ENCODE measurements at places on chromosomes 12 and 14.
A peak's percentile ranks its signal among the peaks of the same experiment; 100 is the strongest.

DNA sequence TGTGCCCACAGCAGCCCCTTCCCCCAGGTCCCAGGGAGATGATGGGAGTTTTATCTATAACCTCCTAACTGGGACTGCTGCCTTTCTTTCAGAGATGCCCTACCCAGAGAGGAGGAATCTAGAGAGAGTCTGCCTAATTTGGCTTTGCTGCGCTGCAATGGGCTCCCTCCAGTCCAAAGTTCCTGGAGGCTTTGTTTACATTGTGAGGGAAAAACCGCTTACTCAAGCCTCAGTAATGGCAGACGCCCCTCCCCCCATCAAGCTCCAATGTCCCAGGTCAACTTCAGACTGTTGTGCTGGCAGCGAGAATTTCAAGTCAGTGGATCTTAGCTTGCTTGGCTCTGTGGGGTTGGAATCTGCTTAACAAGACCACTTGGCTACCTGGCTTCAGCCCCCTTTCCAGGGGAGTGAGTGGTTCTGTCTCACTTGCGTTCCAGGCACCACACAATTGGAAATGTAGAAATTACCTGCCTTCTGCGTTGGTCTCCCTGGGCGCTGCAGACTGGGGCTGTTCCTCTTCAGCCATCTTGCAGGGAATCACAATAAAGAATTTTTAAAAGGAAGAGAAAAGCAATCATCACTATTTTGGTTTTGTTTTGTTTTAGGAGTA lies 262.5 kb downstream of the FOXG1 start:
- no peak for DNase-seq

DNA sequence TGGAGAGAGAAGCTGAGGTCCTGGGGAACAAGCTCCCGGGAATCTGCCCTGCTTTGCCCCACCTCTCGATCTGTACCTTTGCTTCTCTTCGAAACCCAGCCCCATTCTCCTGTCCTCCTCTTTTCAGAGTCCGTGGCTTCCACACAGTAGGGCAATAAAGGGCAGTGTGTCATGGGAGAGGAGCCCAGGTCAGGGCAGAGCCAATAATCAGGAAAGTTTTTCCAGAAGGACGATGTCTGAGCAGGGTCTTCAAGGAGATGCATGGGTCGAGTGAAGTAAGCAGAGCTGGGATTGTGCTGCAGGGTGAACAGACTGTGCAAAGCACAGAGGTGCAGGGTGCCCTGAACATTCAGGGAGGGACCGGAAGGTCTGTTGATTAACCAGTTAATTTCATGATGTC lies 22.1 kb upstream of the SERPINA4 start:
- no peak for DNase-seq

GRCh38 chr12:62268956-62269355 lies 8.8 kb downstream of the USP15 start:
- DNase-seq, result no peak

- DNase-seq, result no peak
These were observed 23.6 kb downstream of the TCHP start for GRCh38 chr12:109923481-109924245.

GRCh38 chr14:61642614-61642982 lies 52.7 kb upstream of the HIF1A start:
- no peak for DNase-seq

DNA sequence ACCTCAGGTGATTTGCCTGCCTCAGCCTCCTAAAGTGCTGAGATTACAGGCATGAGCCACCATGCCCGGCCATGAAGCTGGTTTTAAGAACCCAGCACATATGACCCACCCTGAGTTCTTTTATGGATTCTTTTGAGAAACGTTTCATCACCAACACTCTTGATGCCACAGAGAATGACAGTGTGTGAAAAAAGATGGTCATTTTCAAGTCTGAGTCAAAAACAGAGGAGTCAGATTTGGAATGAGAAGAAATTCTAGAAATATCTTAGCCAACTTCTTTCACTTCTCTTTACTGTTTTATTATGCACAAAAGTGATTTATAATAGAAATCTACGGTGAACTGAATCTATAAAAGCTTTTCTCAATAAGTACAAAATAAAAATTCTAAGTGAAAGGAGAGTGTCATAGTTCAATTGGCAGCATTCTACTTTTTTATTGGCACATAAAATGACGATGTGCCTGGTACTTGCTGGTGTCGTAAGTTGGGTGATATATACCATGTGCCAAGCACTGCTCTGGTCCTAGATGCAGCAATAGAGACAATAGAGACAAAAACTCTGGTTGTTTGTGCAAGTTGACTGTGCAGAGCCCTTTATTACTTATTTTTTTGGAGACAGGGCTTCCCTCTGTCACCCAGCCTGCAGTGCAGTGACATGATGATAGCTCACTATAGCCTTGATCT lies 33.9 kb downstream of the CCDC177 start:
- DNase-seq, result no peak

GRCh38 chr12:1928439-1929121 lies 10.1 kb upstream of the CACNA2D4 start:
- DNase-seq, result no peak

- DNase-seq, result no peak
These were observed 196.1 kb upstream of the FLRT2 start for GRCh38 chr14:85333841-85334240.

GRCh38 chr12:104272938-104273337 lies 30.6 kb upstream of the EID3 start:
- DNase-seq, result no peak

GRCh38 chr12:68806488-68807237 lies 1.3 kb upstream of the MDM2 start:
- DNase-seq, result no peak

DNA sequence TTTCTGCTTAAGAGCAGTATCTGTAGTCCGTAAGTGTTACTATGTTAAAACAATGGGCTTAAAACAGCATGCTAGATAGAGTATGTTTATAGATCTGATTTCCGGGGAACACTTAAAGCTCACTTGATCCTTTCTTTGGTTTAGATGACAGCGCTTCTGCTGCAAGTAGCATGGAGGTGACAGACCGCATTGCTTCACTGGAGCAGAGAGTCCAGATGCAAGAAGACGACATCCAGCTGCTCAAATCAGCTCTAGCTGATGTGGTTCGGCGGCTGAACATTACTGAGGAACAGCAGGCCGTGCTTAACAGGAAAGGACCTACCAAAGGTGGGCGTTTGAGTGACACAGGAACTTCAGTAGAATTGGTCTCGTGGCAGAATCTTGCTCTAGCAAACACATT lies 57.5 kb downstream of the EML1 start:
- no peak for DNase-seq

- DNase-seq, result no peak
These were observed 150.4 kb upstream of the MAX start for GRCh38 chr14:65252482-65253255.

DNA sequence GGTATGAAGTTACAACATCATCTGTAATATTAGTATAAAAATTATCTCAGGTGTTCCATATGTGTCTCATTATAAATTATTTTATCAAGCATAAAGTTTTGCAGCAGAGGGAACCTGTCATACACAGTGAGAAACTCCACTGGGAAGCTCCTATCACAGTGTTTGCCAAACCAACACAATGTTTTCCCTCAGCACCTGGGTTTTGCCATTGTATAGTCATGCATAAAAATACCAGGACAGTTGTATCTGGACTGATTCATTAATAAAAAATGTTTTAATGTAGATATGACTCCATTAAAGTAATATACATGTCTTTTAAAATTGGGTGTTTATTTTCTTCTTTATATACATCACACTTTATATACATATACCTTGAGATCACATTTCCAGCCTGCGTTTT lies 56.6 kb downstream of the METTL25 start:
- DNase-seq, result no peak

GRCh38 chr14:94376108-94376975 lies 12.1 kb downstream of the SERPINA1 start:
- no peak for DNase-seq

DNA sequence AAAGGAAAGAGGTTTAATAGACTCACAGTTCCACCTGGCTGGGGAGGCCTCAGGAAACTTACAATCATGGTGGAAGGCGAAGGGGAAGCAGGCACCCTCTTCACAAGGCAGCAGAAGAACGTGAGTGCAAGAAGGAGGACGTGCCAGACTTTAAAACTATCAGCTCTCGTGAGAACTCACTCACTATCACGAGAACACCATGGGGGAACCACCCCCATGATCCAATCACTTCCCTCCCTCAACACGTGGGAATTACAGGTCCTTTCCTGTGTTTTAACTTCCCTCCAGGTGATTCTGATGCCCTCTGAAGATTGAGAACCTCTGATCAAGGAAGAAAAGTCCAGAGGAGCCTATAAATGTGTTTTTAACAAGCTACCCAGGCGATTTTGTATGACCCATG lies 358.7 kb downstream of the MED13L start:
- DNase-seq, result no peak

DNA sequence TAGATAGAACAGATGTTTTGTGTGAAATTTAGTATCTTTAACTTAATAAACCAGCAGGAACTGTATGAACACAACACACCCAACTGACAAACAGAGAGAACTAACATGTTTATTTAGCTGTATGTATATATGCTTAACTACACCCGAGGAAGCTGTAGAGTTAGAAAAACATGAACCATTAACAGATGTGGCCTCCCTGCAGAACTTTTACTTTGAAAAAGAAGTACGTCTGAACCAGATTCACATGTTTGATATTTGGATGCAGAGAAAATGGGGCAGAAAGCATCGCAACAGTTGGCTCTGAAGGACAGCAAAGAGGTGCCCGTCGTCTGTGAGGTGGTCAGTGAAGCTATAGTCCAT lies at the start of gene REP15:
REP15 (plus strand) TSS at position 155 of the 360 bp plus-strand sequence; CDS start at position 271, 116 bp downstream.
- no peak for DNase-seq

GRCh38 chr12:104485651-104486362 lies 29.1 kb downstream of the CHST11 start:
- DNase-seq, result peak; percentile 45

- DNase-seq, result no peak
These were observed 2.2 kb upstream of the ATXN3 start for GRCh38 chr14:92108345-92109254.

DNA sequence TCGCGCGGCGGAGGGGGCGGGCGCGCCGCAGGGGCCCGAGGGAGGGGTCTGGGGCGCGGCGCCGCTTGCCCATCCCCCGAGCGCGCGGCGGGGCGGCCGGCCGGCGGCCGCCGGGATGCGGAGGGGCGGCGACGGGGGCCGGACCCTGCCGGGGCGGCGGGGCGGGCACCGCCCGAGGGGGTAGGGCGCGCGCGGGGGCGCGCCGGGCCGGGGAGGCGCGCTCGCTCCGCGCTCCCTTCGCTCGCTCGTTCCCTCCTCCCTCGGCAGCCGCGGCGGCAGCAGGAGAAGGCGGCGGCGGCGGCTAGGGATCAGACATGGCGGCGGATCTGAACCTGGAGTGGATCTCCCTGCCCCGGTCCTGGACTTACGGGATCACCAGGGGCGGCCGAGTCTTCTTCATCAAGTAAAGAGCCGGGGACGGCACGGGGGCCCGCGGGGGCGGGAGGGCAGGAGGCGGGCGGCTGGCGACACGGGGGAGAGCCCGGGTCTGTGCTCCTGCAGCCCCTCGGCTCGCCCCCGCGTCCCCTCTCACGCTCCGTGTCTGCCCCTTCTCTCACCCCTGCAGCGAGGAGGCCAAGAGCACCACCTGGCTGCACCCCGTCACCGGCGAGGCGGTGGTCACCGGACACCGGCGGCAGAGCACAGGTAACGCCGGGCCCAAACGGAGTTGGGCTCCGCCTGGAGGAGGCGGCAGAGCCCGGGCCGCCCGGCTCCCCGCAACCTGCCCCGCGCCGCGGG lies at the start of gene PLEKHA5:
PLEKHA5 (plus strand) TSS at position 248 of the 738 bp plus-strand sequence; CDS start at position 315, 67 bp downstream.
- peak; percentile 8 for DNase-seq

- DNase-seq, result no peak
These were observed 71.5 kb upstream of the SFSWAP start for GRCh38 chr12:131639270-131639940.

DNA sequence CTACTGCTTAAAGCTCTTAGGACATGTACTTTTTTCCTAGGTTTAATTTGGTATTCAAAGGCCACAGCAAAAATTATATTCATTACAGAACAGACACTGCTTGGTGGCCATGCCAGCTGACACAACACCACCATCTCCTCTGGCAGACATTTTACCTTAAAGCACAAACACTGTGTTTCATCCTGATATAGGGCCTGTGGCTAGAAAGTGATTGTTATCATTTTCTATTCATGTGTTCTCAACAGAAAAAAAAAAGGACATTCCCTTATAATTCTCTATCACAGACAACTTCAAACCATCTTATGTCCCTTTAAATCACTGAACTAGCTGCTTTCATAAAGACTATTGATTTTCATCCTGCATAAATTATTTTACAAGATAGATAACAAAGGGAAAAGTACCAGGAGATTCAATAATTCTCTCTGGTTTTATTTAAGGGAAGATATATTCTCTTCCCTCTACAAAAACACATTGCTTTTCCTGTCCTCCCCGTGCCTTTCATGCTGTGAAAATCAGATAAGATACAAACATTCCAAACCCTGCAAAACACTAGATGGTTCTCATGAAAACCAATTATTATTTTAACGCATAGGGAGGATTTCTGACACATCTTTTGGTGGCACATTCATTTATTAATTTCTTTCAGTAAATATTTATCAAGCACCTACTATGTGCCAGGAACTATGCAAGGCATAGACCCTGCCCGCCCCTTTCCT lies 139.3 kb upstream of the TMCC3 start:
- DNase-seq, result no peak

DNA sequence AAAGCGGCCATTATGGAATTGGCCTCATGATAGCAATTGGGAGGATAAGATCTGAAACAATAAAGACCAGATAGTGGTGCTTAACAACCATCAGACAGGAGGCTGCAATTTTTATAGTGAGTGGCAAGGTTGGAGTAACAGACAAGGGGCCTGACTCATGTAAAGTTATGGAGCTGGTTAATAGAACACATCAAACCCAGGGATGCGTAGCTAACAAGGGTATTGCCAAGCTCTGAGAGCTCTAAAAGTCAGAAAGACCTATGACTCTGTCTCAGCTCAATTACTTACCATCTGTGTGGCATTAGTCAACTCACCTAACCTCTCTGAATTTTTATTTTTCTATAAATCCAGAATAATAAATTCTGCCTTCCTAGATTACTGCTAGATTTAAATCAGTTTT lies 1731.5 kb upstream of the FLRT2 start:
- no peak for DNase-seq

DNA sequence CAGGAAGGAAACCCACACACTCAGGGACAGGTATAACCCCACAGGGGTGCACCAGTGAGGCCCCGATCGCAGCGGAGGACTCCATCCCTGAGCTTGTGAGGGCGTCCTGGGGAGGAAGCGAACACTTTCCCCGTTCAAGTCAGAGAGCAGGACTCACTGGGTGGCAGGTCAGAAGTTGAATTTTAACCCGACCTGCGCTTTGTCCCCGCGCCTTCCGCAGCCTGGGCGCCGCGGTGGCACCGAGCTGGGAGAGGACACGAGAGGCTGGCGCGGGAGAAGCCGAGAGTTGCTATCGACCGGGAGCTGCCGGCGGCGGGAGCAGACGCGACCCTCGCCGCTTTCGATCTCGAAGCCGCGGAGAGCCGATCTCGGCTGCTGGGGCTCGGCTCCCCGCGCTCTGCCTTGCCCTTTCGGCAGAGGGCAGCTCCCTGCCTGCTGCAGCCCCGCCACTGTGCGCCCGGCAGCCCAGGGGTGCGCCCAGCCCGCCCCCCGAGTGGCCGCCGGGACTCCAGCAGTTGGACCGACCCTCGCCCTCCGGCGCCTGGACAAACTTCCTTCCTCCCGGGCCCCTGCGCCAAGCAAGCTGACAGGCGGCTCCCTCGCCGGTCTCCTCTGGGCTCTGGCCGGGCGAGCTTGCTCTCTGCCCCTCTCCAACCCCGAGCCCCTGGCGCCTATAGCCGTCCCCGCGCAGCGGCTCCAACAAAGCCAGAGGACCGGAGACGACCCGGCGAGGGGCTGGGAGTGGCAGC lies 918 bp downstream of the LIN7A start:
- DNase-seq, result no peak

GRCh38 chr14:47149326-47149725 lies 497.7 kb upstream of the RPL10L start:
- no peak for DNase-seq
